ENCODE measurements at places on chromosomes 13 and 19.
A peak's percentile ranks its signal among the peaks of the same experiment; 100 is the strongest.

- no peak for DNase-seq
These were observed 65.2 kb downstream of the RAP2A start for GRCh38 chr13:97499181-97499580.

- DNase-seq, result no peak
These were observed 459.1 kb downstream of the DCT start for GRCh38 chr13:94020426-94020825.

GRCh38 chr19:3304871-3305423, 61.4 kb upstream of the NFIC start:
- DNase-seq, result peak; percentile 91

DNA sequence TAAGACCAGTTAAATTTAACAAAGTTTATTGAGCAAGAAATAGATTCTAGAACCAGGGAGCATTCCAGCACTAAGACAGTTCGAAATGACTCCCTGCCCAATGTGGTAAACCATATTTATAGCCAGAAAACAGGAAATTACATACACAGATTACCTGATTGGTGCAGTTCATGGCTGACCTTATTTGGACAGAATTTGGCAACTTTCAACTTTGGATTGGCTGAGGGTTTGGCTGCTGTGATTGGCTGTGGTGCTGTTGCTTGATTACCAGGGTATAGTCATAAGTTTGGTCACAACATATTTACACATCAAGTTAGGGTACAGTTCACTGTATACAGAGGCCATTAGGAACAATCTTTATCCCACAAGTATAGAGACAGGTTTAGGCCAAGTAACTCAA, 984.8 kb upstream of the MIR17HG start:
- no peak for DNase-seq

DNA sequence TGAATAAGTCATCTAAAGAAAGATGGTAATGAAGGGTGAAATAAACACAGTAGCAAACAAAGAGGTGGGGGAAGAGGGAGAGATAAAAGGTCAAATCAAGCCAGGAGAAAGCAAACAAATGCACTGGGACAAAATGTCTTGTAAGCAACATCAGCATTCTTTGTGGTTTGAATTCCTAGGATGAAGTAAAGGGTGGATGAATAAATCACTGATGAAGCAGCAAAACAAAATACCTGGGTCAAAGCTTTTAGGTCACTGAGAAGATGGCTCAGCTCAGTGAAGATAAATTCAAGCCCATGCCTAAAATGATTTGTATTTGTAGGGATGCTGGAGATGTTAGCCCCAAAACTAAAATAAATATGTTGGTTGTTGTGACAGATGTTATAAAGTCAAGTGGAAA, 86.5 kb upstream of the FBXL3 start:
- DNase-seq, result no peak

GRCh38 chr13:19567820-19568534, 6.6 kb upstream of the TPTE2 start:
- no peak for DNase-seq

DNA sequence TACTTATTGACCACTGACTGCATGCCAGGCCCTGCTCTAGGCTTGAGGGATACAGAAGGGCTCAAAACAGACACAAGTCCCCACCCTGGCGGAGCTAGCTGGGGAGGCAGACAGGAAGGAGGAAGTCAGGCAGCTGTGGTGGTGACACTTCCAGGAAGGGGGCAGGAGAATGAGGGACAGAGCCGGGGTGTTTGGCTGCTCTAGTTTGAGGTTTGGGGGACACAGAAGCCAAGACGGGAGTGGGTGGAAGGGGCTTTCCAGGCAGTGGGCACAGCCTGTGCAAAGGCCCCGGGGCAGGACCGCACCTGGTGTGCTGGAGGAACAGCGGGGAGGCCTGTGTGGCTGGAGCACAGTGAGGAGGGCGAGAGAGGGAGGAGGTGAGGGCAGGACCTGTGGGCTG, 4.0 kb downstream of the MRPL54 start:
- peak; percentile 38 for DNase-seq

Measured in stimulated activated CD8-positive, alpha-beta memory T cell treated with anti-CD3 and anti-CD28 coated beads, Interleukin-4, amount 100 ng/mL, for 48 hours (primary cell).